NCI-H2081 (cell line): ENCODE measurements at places on chromosomes 7 and 10.

- peak; percentile 64 for DNase-seq
These were observed 324.7 kb downstream of the ADARB2 start for GRCh38 chr10:1412531-1413189.

- no peak for DNase-seq
These were observed 219.4 kb upstream of the RHOBTB1 start for GRCh38 chr10:61163403-61163802.

DNA sequence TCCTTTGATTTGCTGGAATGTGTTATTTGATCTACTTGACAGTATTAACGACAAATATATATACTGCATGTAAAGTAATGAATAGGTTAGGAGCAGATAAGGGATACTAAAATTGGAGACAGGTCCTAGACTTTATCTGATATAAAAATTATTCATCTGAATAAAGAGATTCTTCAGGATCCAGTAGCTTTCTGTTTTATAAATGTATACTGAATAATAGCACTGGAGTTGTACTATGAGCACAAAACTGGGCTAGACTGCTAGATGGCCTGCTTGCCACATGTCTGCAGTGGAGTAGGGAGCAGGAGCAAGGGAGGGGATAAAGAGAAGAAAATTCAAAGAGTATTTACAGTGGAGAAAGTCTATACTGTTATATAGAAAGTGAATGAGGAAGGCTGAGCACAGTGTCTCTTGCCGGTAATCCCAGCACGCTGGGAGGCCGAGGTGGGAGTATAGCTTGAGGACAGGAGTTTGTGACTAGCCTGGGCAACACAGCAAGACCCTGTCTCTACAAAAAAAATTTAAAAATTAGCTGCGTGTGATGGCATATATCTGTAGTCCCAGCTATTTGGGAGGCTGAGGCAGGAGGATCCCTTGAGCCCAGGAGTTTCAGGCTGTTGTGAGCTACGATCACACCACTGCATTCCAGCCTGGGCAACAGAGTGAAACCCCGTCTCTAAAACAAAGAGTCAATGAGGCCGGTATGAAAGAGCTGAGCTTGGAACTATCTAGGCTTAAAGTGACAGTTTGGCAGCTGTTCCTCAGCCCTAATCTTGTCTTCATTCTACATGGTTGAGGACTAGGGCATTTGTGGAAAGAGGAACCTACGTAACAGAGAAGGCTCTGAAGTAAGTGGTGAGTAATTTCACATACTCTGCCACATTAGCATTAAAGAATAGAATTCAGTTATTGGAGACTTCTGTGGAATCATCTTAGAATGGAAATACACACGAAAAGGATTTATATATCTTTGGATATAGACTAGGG, 41.8 kb downstream of the CD36 start:
- no peak for DNase-seq

- DNase-seq = no peak
These were observed 15.9 kb downstream of the TDRD1 start for GRCh38 chr10:114195079-114195478.

GRCh38 chr10:130337696-130338635, 201.8 kb downstream of the GLRX3 start:
- no peak for DNase-seq

DNA sequence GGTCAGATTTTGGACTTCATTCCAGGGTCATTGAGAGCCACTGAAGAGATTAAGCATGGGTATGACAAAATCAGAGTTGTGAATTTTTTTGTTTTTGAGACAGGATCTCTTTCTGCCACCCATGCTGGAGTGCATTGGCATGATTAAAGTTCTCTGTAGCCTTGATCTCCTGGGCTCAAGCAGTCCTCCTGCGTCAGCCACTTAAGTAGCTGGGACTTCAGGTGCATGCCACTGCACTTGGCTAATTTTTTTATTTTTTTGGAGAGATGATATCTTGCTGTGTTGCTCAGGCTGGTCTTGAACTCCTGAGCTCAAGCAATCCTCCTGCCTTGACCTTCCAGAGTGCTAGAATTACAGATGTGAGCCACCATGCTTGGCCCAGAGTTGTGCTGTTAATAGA, 52.5 kb upstream of the GLCCI1 start:
- no peak for DNase-seq

GRCh38 chr10:91551856-91552255, 81.0 kb downstream of the PPP1R3C start:
- DNase-seq = peak; percentile 30

DNA sequence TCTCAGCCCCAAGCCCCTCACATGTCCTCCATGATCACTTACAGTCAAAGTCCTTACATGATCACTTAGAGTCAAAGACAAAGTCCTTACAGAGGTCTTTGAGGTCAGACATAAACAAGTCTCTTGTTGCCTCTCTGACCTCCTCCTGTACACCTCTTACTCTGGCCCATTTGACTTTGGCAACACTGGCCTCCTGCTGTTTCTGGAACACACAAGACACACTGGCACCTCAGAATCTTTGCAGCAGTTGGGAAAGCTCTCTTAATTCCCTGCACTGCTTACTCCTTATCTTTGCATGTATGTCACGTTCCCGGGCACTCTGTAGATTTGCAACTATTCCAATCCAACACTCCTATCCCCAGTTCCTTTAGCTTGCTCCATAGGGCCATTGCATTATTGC, 102.3 kb downstream of the NSUN6 start:
- no peak for DNase-seq

DNA sequence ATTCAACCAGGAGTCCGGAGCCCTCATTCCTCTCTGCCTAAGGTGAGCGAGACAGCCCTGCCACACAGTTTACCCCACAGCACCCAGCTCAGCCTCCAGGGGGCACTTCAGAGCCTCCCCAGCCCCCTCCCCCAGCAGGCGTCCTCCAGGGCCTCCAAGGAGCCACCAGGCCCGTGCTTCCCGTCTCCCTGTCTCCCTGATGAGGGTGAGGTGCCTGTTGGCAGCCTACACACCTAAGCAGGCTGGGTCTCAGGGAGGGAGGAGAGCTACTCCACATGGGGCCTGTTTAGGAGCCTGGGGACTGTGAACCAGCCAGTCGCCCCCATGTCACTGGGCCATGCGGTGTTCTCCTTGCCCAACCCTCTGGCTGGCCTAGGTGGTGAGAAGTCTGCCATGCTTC, 28.9 kb upstream of the TRIM8 start:
- no peak for DNase-seq

GRCh38 chr7:103140061-103140460, 8.8 kb downstream of the NAPEPLD start:
- no peak for DNase-seq

- no peak for DNase-seq
These were observed 284.2 kb downstream of the PRPF18 start for GRCh38 chr10:13871011-13871410.

DNA sequence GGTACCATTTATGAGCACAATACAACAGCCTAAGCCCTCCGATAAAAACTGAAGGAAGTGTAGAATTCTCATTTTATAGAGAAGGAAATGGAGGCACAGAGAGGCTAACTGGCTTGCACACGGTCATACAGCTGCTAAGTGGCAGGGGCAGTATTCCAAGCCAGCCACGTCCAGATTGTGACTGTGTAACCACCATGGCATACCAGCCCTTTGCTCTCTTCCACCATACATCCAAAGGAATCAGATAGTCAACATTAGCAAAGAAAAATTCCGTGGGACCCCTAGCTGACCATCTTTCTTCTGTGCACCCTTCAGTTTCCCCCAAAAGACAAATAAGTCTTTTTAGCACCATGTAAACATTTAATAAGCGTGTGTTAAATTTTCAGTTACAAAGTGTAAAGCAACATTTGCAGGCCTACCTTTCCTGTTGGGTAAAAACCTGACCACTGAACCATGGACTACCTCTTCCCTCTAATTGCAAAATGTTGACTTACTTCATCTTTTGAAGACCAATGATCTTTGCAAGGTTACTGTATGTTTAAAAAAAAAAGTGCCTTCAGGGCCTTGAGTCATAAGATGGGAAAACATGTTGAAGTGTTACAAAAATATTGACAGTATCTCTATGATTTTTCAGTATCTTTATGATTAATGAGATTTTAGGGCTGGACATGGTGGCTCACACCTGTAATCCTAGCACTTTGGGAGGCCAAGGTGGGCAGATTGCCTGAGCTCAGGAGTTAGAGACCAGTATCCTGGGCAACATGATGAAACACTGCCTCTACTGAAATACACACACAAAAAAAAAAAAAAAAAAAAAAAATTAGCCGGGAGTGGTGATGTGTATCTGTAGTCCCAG, 24.3 kb upstream of the PDZD8 start:
- no peak for DNase-seq

DNA sequence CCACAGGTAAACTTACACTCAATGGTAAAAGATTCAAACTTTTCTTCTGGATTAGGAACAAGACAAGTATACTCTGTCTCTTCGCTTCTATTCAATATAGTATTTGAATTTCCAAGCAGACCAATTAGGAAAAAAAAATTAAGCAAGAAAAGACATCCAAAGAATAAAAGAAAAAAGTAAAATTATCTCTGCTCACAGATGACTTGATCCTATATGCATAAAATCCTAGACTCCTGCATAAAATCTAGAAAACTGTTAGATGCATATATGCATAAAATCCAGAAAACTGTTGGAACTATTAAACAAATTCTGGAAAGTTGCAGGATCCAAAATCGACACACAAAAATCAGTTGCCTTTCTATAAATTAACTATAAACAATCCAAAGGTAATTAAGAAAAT, at the start of gene OR13A1:
OR13A1 (minus strand) TSS at position 101 of the 400 bp plus-strand sequence. CDS start 11,186 bp downstream, outside the sequence.
- DNase-seq = no peak

DNA sequence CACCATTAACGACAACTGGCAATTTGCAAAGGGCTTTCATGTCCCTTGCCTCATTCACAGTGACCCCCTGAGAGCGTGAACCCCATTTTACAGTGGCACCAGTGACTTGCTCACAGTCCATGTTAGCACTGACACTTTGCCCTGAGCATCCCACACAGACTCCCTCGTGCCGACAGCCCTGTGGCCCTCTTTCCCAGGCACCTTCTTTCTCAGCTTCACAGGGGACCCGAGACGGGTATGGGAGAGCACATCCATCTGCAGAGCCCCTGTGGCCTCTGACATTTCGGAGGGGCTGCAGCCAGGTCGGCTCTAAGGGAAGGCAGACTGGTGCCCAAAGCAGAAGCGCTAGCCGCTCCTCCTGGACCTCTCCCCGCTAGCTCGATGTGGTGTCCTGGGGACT, 10.8 kb downstream of the LOXL4 start:
- DNase-seq = no peak
